ENCODE measurements at places on chromosomes 4 and X.

GRCh38 chr4:129344058-129344457 lies 248.1 kb downstream of the C4orf33 start:
- no peaks in the 10 kb centered on the region for H3K4me1 ChIP-seq
- H3K27ac ChIP-seq = no peak overlapping the region
- no peak overlapping the region for H3K4me3 ChIP-seq
- DNase-seq = no peak
- H3K27me3 ChIP-seq = no peaks in the 10 kb centered on the region
- H3K36me3 ChIP-seq = no peaks in the 10 kb centered on the region

GRCh38 chrX:31258166-31258565 lies 186.3 kb upstream of the FTHL17 start:
- no peaks in the 10 kb centered on the region for H3K27me3 ChIP-seq
- H3K36me3 ChIP-seq = peaks cover 2% of the 10 kb centered on the region
- no peak overlapping the region for H3K27ac ChIP-seq
- no peak overlapping the region for H3K4me3 ChIP-seq
- no peak for DNase-seq
- no peaks in the 10 kb centered on the region for H3K4me1 ChIP-seq

GRCh38 chrX:152206426-152206825 lies 68.0 kb upstream of the MAGEA10 start:
- H3K4me3 ChIP-seq = no peak overlapping the region
- H3K4me1 ChIP-seq = no peaks in the 10 kb centered on the region
- no peak for DNase-seq
- H3K36me3 ChIP-seq = no peaks in the 10 kb centered on the region

- H3K36me3 ChIP-seq = peaks cover 8% of the 10 kb centered on the region
- no peaks in the 10 kb centered on the region for H3K27me3 ChIP-seq
- no peak overlapping the region for H3K4me3 ChIP-seq
- no peak for DNase-seq
- peaks cover 3% of the 10 kb centered on the region for H3K4me1 ChIP-seq
Observed at GRCh38 chr4:4284827-4285618, 4.9 kb downstream of the LYAR start.

DNA sequence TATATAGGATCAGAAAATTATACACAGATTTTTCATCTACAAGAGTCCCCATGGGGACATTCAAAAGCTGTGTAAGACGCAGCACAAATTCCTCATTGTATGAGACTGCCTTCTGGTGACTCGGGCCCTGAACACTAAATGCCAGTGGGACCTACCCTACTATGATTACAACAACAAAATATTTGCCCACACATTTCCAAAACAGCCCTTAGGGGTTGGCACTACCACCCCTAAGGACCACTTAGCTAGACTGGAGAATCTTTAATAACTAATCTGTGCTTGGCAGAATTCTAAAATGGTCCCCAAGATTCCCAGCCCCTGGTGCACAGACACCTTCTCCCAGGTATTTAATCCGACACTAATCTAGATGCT lies 29.1 kb downstream of the UCHL1 start:
- no peaks in the 10 kb centered on the region for H3K4me1 ChIP-seq
- H3K4me3 ChIP-seq = no peak overlapping the region
- H3K27me3 ChIP-seq = no peaks in the 10 kb centered on the region
- H3K36me3 ChIP-seq = no peaks in the 10 kb centered on the region
- DNase-seq = no peak
- no peak overlapping the region for H3K27ac ChIP-seq

DNA sequence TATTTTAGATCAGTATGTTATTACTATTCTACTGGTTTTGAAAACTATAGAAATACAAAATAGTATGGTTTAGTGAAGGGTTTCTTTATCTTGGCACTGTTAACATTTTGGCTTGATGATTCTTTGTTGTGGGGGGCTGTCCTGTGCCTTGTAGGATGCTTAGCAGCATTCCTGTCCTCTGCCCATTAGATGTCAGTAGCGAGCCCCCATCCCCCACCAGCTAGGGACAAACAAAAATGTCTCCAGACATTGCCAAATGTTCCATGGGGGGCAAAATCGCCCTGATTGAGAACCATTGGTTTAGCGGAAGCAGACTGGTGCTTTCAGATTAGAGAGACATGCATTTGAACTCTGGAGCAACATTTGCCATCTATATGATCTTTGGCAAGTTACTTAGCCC lies 23.3 kb downstream of the SPARCL1 start:
- H3K27me3 ChIP-seq = no peaks in the 10 kb centered on the region
- no peaks in the 10 kb centered on the region for H3K36me3 ChIP-seq
- H3K4me3 ChIP-seq = no peak overlapping the region
- no peaks in the 10 kb centered on the region for H3K4me1 ChIP-seq
- DNase-seq = no peak

GRCh38 chr4:73520821-73521220 lies 39.3 kb downstream of the AFM start:
- H3K27ac ChIP-seq = no peak overlapping the region
- no peaks in the 10 kb centered on the region for H3K27me3 ChIP-seq

- H3K36me3 ChIP-seq = no peaks in the 10 kb centered on the region
- no peak overlapping the region for H3K27ac ChIP-seq
- H3K4me1 ChIP-seq = no peaks in the 10 kb centered on the region
- DNase-seq = no peak
Observed at GRCh38 chrX:67574696-67575095, 30.9 kb downstream of the AR start.

DNA sequence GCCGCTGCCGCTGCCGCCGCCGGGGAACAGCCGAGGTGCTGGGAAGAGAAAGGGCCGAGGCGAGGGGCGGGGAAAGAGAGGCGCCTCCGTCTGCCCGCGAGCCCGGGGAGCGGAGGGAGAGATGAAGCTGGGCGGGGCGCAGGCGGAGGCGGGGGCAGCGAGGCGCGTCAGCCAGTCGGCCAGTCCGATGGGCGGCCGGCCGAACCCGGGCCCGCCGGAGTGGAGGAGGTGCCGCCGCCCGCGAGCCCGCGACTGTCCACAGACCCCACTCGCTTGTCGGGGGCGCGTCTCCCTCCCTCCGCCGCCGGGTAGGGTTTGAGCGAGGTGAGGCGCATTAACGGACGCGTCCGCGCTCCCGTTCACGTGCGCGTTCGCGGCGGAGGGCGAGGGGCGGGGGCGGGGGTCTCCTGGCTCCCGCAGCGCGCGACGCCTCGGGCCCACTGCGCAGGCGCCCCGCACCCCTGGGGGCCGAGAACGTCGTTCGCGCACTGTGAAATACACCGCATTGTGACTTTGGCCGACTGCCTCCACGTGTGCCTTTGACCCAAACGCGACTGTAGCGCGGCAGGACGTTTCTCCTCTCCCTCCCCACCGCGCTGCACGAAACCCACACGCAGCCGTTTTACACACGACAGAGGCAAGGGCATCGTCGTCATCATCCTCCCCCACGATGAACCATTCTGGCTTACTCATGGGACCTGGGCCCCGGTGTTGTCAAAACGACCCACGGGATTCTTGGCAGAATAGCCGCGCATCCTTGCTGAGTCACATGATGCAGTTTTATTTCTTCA lies at the start of gene NUDT11:
TSS of gene NUDT11 (minus strand) at position 92 of the 791 bp plus-strand sequence. CDS start 148 bp downstream, outside the sequence.
- no peak within 1 kb of the TSS for H3K4me3 ChIP-seq
- no peaks in the 10 kb centered on the region for H3K27me3 ChIP-seq
- H3K36me3 ChIP-seq = no peaks in the 10 kb centered on the region

All from GM12878 (cell line).